ENCODE measurements at places on chromosomes 7 and 10. TPM values are rescaled to one million over a fixed set of nuclear protein-coding genes. Genes with fewer than 3 reads are reported as not detected.

Gene LMTK2
- 23.8 TPM for total RNA-seq

Gene GRID1
- 2.3 TPM for total RNA-seq

Gene MAD1L1
- total RNA-seq: 56.2 TPM

Gene AKR1D1
- 0.28 TPM for total RNA-seq

- H3K27ac ChIP-seq: no peak overlapping the region
- H3K4me1 ChIP-seq: no peaks in the 10 kb centered on the region
- H3K36me3 ChIP-seq: no peaks in the 10 kb centered on the region
- DNase-seq: no peak
- H3K27me3 ChIP-seq: no peaks in the 10 kb centered on the region
- no peak overlapping the region for H3K4me3 ChIP-seq
These were observed 8.3 kb upstream of the HYAL4 start for GRCh38 chr7:123836656-123837055.

DNA sequence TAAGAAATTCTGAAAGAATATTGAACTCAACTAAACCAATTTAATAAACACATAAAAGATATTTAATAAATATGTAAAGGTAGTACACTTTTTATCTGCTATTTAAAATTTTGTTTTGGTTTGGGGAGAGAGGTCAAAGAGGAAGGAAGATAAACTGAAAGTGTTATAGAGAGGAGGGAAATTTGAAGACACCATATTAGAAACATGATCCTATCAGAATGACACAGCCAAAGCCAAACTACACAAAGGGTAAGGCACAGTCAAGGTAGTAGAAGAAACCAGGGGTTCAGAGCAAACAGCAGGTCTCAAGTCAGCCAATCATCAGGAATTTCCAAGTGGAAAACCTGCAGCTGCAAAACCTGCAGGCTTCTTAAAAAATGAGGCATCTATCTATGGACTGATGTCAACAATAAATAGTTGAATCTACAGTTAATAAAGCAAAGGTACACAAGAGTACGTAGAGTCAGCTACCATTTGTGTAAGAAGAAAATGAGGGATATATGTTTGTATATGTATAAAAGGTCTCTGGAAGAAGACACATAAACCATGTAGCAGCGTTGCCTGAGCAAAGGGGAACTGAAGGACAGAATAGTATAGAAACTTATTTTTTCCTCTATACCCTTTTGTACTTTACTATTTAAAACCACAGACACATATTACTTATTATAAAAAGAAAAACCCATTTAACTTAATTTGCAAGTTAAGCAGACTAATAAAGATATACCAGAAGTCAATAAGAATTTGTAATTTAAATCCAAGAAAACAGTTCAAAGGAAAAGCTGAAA is 10.0 kb downstream of the ZNF800 start:
- no peaks in the 10 kb centered on the region for H3K27me3 ChIP-seq
- no peak overlapping the region for H3K4me3 ChIP-seq
- DNase-seq: no peak
- H3K27ac ChIP-seq: no peak overlapping the region
- peaks cover 14% of the 10 kb centered on the region for H3K36me3 ChIP-seq

DNA sequence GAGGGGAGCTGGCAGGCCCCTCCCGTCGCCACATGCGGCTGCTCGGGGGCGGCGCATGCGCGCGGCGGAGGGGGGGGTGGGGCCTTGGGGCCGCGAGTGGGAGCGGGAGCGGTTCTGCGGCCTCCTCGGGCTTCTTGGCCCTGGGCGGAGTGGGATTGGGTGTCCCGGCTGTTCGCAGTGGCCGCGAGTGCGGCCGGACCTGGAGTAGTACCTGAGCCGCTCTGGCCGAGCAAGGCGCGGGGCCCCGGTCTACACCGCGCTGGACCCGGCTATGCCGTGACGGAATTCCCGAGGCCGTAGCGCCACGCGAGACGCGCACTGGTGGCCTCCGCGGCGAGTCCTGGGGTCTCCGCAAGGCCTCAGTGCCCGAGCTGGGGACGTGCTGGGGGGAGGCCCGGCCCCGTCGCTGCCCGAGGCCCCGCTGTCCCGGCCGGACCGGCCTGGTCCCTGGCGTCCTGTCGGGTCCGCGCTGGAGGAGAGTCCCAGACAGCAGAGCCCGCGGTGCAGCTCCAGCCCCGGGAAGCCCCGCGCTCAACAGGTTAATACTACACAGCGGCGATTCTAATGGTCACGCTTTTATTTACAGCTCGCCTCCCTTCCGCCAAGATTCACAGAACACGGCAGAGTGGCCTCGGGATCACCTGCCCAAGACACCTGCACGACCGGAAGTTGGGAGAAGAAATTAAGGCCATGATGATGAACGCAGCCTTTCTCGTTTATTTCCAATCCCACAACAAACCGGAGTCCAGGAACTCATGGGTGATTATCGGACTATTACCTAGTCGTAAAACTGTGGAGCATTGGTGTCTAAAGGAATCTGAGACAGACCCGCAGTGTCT is 671 bp upstream of the PAXIP1 start:
- peak; percentile 90 for DNase-seq
- peak overlapping the region; percentile 100 for H3K27ac ChIP-seq
- peak overlapping the region; percentile 85 for H3K4me3 ChIP-seq
- H3K27me3 ChIP-seq: no peaks in the 10 kb centered on the region
- peaks cover 3% of the 10 kb centered on the region for H3K4me1 ChIP-seq

DNA sequence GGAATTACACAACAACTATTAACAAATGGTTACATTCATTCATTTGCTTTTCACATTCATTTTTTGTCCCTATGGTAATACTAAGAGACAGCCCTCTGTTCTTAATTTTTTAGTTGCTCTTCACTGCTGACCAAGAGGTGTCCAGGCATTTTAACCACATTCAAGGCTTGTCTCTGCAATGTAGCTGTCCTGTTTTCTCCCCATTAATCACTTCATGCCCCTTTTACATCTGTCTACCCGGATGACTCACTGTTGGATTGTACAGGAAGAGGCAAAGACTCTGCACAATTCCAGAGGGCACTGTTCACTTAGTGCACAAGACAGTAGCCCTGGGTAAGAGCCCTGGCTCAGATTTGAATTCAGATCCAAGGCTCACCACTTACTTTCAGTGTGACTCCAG is 168.5 kb downstream of the NOC3L start:
- no peak for DNase-seq
- H3K4me3 ChIP-seq: no peak overlapping the region
- no peak overlapping the region for H3K27ac ChIP-seq
- no peaks in the 10 kb centered on the region for H3K4me1 ChIP-seq
- H3K27me3 ChIP-seq: no peaks in the 10 kb centered on the region
- no peaks in the 10 kb centered on the region for H3K36me3 ChIP-seq

DNA sequence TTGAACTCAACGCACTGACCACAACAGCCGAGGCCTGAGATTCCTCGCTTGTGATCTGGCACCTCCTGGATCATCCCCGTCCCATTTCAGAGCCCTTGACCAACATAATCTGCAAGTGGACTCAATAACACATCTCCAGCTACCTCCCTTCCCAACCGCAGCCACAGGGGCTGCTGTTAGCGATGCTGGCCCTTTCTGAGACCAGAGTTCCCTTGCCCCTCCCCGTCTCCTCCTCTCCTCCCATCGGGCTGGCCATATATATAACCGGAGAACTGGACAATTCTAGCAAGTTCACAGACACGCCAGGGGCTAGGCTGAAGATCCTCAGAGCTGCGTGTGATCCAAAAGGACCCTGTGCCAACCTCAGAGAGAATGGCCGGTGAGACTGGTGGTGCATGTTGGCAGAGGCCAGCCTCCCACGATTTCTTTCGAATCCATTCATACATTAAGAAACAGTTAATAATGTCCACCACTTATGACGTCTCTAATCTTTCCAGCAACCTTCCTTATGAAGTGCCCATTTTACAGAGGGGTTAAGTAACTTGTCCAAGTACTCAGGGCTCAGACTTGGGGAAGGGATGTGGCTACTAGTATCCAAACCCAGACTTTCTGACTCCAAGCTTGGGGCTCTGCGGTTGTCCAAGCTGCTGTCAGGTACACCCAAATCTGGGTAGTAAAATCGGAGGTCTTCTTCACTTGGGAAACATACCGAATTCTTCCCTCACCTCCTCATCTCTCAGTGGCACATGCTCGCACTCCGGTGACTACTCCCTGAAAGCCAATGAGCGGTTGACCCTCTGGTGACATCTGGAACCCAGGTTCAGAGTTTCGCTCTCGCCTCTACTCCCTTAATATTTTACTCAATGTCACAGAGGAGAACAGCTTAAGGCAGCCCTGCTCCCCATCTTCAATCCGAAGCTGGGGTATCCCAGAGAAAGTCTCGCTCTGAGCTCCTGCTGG is 11.2 kb upstream of the FEZF1 start:
- no peak overlapping the region for H3K27ac ChIP-seq
- H3K4me1 ChIP-seq: peaks cover 6% of the 10 kb centered on the region
- no peaks in the 10 kb centered on the region for H3K36me3 ChIP-seq

DNA sequence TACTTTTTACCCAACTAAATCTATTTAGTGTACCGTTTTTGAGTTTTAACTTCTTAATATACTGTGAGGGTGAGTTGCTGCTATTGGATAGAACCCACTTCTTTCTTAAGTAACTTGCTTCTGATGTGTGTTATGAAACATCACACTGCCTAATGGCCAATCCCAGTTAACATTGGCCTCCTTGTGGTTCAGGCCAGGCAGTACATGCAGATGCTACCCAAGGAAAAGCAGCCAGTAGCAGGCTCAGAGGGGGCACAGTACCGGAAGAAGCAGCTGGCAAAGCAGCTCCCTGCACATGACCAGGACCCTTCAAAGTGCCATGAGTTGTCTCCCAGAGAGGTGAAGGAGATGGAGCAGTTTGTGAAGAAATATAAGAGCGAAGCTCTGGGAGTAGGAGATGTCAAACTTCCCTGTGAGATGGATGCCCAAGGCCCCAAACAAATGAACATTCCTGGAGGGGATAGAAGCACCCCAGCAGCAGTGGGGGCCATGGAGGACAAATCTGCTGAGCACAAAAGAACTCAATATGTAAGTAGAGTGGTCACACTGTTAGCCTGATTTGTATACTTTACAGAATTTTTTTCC is 39.7 kb downstream of the TES start:
- no peak overlapping the region for H3K4me3 ChIP-seq
- H3K36me3 ChIP-seq: peaks cover 3% of the 10 kb centered on the region
- no peaks in the 10 kb centered on the region for H3K4me1 ChIP-seq
- no peak overlapping the region for H3K27ac ChIP-seq
- no peaks in the 10 kb centered on the region for H3K27me3 ChIP-seq
- peak; percentile 23 for DNase-seq

GRCh38 chr7:20220293-20220761 is 3.1 kb upstream of the MACC1 start:
- DNase-seq: no peak
- no peak overlapping the region for H3K27ac ChIP-seq
- peaks cover 6% of the 10 kb centered on the region for H3K4me1 ChIP-seq
- H3K27me3 ChIP-seq: no peaks in the 10 kb centered on the region

- no peaks in the 10 kb centered on the region for H3K36me3 ChIP-seq
- H3K4me3 ChIP-seq: no peak overlapping the region
- no peak overlapping the region for H3K27ac ChIP-seq
- H3K4me1 ChIP-seq: peaks cover 2% of the 10 kb centered on the region
These were observed 38.7 kb upstream of the LEP start for GRCh38 chr7:128202287-128202957.

DNA sequence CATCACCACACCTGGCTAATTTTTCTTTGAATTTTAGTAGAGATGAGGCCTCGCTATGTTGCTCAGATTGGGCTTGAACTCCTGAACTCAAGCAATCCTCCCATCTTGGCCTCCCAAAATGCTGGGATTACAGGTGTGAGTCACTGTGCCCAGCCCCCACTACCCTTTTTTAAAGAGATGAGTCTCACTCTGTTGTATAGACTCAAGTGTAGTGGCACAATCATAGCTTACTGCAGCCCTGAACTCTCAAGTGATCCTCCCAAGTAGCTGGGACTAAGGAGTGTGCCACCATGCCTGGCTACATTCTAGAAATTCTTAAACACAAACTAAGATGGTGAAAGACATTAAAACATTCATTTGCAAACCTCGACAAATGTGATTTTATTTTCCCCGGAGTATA is 12.6 kb downstream of the SYPL1 start:
- no peak for DNase-seq
- H3K36me3 ChIP-seq: peaks cover 23% of the 10 kb centered on the region
- H3K27ac ChIP-seq: peak overlapping the region; percentile 78
- H3K27me3 ChIP-seq: no peaks in the 10 kb centered on the region
- H3K4me3 ChIP-seq: no peak overlapping the region

DNA sequence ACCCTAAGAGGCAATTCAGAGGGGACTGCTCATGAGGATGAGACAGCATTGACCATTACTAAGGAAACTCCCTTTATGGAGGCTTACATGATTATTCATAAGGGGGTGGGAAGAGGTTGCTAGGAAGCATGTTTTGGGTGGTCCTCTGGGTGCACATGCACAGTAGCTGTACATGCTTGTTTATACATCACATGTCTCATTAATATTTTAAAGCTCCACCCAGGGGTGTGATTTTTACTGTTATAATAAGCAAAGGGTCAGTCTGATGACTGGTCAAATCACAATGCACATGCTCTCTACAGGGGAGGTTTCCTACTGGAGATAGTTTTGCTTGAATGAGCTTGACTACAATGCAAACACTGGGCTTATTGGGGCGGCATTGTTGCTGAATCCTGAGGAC is 23.8 kb upstream of the PPP1R9A start:
- H3K4me1 ChIP-seq: no peaks in the 10 kb centered on the region
- no peak overlapping the region for H3K4me3 ChIP-seq
- no peaks in the 10 kb centered on the region for H3K36me3 ChIP-seq
- H3K27me3 ChIP-seq: no peaks in the 10 kb centered on the region
- no peak overlapping the region for H3K27ac ChIP-seq

DNA sequence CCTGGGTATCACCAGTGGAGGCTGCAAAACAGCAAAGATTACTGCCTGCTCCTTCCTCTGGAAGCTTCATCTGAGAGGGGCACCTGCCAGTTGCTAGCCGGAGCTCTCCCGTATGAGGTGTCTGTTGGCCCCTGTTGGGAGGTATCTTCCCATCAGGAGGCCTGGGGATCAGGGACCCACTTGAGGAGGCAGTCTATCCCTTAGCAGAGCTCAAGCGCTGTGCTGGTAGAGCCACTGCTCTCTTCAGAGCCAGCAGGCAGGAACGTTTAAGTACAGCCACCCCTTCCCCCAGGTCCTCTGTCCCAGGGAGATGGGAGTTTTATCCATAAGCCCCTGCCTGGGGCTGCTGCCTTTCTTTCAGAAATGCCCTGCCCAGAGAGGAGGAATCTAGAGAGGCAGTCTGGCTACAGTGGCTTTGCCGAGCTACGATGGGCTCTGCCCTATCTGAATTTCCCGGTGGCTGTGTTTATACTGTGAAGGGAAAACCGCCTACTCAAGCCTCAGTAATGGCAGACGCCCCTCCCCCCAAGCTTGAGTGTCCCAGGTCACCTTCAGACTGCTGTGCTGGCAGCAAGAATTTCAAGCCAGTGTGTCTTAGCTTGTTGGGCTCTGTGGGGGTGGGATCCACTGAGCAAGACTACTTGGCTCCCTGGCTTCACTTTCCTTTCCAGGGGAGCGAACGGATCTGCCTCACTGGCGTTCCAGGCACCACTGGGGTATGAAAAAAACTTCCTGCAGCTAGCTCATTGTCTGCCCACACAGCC is 19.6 kb downstream of the SEMA3E start:
- H3K27ac ChIP-seq: peak overlapping the region; percentile 56
- H3K27me3 ChIP-seq: no peaks in the 10 kb centered on the region
- no peak overlapping the region for H3K4me3 ChIP-seq
- H3K4me1 ChIP-seq: no peaks in the 10 kb centered on the region

DNA sequence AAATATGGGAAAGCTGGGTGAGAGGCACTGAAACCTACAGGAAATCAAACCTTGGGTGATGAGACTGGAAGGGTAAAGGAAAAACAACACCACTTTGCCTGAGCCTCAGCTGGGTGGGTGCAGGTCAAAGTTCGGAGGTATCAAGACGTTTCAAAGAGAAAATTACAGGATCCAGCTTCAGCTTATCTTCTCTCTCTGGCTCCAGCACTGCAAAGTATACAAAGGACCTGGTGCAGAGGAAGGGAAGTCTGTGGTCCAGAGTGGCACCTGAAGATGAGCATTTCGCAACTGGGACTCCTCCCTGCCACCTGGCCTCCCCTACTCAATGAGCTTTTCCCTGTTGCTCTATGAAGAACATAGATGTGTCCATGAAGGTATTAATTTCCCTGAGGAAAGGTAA is 6.4 kb upstream of the FXYD4 start:
- H3K36me3 ChIP-seq: no peaks in the 10 kb centered on the region
- DNase-seq: no peak
- no peaks in the 10 kb centered on the region for H3K4me1 ChIP-seq

Measured in cardiac muscle cell (in vitro differentiated cells and primary cell).